ENCODE measurements at places on chromosomes 6 and 20. TPM values are rescaled to one million over a fixed set of nuclear protein-coding genes. Genes with fewer than 3 reads are reported as not detected.

DNA sequence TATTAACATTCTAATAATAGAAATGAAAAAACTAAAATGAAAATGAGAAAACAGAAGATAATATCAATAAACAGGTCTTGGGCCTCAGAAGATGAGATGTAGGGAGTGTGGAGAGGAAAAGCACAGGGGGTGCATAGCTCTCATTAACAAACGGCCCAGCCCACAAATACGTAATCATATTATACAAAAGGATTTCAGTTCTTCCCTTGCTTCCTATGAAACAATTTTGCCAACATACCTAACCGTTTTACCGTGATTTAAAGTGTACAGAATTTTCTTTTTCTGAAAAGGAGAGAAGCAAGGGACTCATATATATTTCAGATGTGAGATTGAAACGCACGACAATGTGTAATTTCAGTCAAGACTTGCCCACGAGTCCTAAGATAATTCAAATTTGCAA lies 136.0 kb downstream of the HFE start:
- no peaks in the 10 kb centered on the region for H3K36me3 ChIP-seq
- H3K27ac ChIP-seq, result peak overlapping the region; percentile 86
- no peak for DNase-seq
- peak overlapping the region; percentile 55 for H3K4me3 ChIP-seq
- peaks cover 22% of the 10 kb centered on the region for H3K27me3 ChIP-seq
- peaks cover 4% of the 10 kb centered on the region for H3K4me1 ChIP-seq

DNA sequence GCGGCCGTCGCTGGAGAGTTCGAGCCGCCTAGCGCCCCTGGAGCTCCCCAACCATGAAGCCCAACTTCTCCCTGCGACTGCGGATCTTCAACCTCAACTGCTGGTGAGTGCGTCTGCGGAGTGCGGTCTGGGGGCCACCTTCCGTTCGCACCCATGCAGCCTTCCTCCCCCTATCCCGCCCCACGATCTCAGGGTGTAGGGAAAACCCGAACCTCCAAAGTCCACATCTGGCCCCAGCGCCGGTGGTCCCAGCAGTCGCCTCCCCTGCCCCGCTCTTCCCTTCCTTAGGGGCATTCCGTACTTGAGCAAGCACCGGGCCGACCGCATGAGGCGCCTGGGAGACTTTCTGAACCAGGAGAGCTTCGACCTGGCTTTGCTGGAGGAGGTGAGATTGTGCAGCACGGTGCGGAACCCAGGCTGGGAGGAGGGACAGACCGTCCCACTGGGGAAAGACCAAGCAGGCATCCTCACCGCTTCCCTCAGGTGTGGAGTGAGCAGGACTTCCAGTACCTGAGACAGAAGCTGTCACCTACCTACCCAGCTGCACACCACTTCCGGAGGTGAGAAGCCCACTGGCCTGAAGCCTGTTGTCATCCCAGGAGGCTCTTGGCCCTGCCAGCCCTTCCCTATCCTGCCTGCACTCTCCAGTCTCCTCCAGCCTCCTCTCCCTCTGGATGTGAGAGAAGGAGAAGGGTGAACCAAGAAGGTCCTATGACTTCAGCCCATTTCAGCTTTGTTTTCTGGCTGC lies 719 bp downstream of the SMPD2 start:
- H3K27me3 ChIP-seq, result no peaks in the 10 kb centered on the region
- H3K4me1 ChIP-seq, result peaks cover 26% of the 10 kb centered on the region
- peak overlapping the region; percentile 89 for H3K27ac ChIP-seq

DNA sequence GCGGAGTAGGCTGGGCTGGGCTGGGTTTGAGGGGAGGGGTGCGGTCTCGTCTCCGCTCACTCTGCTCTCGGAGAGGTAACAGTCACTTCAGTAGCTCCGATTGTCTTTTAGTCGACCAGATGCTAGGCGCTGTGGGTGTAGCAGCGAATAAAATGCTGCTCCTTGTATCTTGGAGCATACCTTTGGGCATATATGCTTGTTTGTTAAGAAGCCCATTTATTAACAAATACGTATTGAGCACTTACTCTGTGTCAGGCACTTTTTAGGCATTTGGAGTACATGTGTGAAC lies 545 bp downstream of the ACTR5 start:
- peak overlapping the region; percentile 84 for H3K4me3 ChIP-seq

MBOAT1 gene
- 4.5 TPM for total RNA-seq

LRRN4 gene
- total RNA-seq, result not detected

SH3BGRL2 gene
- total RNA-seq, result 32.8 TPM

DNA sequence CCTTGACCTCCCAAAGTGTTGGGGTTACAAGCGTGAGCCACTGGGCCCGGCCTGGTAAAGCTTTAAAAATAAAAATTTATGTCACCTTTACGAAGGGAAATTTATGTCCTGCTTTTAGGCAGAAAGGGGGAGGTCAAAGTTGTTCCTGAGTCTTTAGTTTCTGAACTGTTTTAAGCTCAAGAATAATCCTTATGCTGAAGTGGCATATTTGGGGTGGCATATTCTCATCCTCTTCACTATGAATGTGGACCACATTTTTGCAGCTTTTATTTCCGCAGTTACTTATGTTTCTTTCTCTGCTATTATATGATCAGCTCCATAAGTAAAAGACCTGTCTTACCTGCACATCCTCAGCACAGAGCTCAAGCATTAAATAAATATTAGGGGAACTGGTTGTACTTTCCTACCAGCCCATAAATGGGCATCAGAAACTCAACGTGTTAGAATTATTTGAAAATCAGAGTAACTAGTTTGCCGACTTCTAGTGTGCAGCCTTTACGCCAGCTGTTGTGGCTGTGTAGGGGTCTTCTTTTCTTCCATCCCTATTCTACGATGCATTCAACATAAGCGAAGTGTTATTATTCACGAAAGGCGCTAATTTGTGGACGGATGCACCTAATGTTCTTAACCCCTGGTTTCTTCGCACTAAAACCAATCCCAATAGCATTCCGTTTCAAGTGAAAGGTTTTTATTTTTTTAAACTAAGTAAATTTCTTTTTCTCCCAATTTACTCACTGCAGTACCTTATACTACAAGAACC lies 867 bp upstream of the AKAP7 start:
- peaks cover 16% of the 10 kb centered on the region for H3K4me1 ChIP-seq
- peak overlapping the region; percentile 94 for H3K4me3 ChIP-seq
- H3K36me3 ChIP-seq, result no peaks in the 10 kb centered on the region
- DNase-seq, result no peak

- H3K27me3 ChIP-seq, result no peaks in the 10 kb centered on the region
- DNase-seq, result peak; percentile 66
- H3K4me1 ChIP-seq, result no peaks in the 10 kb centered on the region
- no peak overlapping the region for H3K27ac ChIP-seq
- no peaks in the 10 kb centered on the region for H3K36me3 ChIP-seq
Measured at GRCh38 chr6:2562721-2563451, 187.8 kb downstream of the MYLK4 start.

DNA sequence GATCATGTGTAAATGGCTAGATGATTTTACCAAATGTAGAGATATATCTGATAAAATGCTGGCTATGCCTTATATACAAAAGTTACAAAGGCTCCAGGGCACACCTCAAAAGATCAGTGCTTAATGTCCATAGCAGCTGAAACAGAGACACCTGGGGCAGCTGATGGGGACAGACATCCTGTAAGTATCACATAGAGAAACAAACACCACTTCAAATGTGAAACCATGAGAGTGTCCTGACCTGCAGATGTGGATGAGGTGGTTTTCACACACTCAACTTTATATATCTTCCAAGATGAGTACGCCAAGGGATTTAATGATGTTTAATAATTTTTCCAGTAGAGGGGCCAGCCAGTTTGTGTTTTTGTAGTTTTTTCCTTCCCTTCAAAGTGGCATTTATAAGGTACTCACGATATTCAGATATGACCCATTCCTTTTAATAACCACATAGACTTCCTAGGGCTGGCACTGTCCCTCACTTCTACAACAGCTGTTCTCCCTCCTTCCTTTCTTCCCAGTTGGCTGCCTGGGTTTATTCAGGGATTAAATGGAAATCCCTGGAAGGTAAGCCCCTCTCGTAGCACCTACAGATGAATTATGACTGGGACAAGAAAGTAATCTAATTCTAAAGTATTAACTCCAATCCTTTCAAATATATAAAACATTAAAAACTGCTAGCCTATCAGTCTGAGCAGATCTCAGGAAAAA lies 50.3 kb upstream of the MCM9 start:
- H3K36me3 ChIP-seq, result no peaks in the 10 kb centered on the region
- DNase-seq, result no peak
- H3K27ac ChIP-seq, result no peak overlapping the region
- H3K4me3 ChIP-seq, result no peak overlapping the region
- peaks cover 5% of the 10 kb centered on the region for H3K4me1 ChIP-seq

DNA sequence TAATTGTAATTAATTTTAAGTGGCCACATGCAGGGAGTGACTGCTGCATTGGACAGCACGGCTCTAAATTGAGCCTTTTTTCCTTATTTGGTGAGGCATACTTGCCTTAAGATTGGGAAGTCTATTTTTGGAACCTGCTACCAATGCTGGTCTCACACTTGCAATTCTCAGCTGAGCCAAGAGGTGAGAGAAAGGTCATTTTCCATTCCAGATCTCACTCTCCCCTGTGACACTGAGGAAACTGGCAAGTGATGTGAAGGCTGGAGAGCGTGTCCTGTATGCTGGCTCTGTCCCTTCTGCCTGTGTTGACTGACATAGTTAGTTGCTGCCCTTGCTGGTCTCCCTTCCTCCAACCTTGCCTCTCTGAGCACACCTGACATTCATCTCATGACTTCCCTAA lies 735 bp upstream of the MOG start:
- H3K36me3 ChIP-seq, result no peaks in the 10 kb centered on the region
- peak overlapping the region; percentile 13 for H3K27ac ChIP-seq
- no peaks in the 10 kb centered on the region for H3K27me3 ChIP-seq
- peaks cover 21% of the 10 kb centered on the region for H3K4me1 ChIP-seq
- no peak for DNase-seq

GRCh38 chr6:7073082-7073820 lies 34.5 kb upstream of the RREB1 start:
- H3K36me3 ChIP-seq, result no peaks in the 10 kb centered on the region
- DNase-seq, result no peak
- no peak overlapping the region for H3K27ac ChIP-seq
- H3K27me3 ChIP-seq, result no peaks in the 10 kb centered on the region
- no peaks in the 10 kb centered on the region for H3K4me1 ChIP-seq

MARCKS gene
- total RNA-seq, result 31.2 TPM

DNA sequence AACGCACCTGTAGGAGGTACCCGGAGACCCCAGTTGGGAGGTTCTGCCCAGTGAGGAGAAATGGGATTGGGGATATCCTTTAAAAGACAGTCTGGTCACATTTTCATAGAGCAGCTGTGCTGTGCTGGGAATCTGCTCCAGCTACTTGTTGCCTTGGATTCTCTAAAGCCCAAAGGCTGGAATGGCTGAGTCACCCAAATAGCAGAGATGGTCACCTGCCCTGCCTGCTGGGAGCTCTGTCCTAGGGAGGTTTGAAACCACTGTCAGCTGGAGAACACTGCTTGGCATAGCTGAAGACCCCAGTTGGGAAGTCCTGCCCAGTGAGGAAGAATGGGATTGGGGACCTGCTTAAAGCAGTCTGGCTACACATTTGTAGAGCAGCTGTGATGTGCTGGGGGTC lies 34.8 kb upstream of the TFB1M start:
- H3K27ac ChIP-seq, result no peak overlapping the region
- no peaks in the 10 kb centered on the region for H3K4me1 ChIP-seq
- no peak for DNase-seq
- no peaks in the 10 kb centered on the region for H3K27me3 ChIP-seq
- H3K4me3 ChIP-seq, result no peak overlapping the region
- no peaks in the 10 kb centered on the region for H3K36me3 ChIP-seq

- H3K27me3 ChIP-seq, result no peaks in the 10 kb centered on the region
- H3K4me1 ChIP-seq, result peaks cover 23% of the 10 kb centered on the region
- H3K27ac ChIP-seq, result peak overlapping the region; percentile 60
- peaks cover 32% of the 10 kb centered on the region for H3K36me3 ChIP-seq
Measured at GRCh38 chr20:4972506-4973251, 28.6 kb downstream of the SLC23A2 start.

DNA sequence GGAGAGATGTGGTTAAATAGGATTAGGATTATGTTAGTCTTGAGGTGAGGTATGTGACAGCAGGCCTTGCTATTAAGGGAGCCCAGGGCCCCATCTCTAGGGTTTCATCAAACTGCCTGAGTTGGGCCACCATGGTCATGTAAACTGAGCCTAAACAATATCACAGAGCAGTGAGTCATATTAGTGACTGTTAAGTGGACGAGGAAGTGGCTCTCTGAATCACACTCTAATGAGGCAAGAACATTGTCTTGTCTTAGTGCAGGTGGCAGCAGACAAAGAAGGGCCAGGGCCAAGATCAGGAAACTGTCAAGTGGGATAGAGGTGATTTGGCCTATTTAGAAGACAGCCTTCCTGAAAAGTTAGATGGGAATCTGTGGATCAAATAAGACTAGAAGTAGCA lies 23.1 kb downstream of the ENPP3 start:
- H3K4me3 ChIP-seq, result no peak overlapping the region
- H3K27me3 ChIP-seq, result no peaks in the 10 kb centered on the region
- DNase-seq, result no peak
- H3K27ac ChIP-seq, result no peak overlapping the region
- no peaks in the 10 kb centered on the region for H3K36me3 ChIP-seq
- H3K4me1 ChIP-seq, result no peaks in the 10 kb centered on the region

VIP gene
- 17.1 TPM for total RNA-seq

TRIM40 gene
- not detected for total RNA-seq

GRCh38 chr6:56521976-56522375 lies 120.7 kb downstream of the DST start:
- no peaks in the 10 kb centered on the region for H3K27me3 ChIP-seq
- DNase-seq, result no peak
- H3K4me3 ChIP-seq, result no peak overlapping the region
- peaks cover 6% of the 10 kb centered on the region for H3K36me3 ChIP-seq

PLTP gene
- total RNA-seq, result 342 TPM

- H3K4me3 ChIP-seq, result no peak overlapping the region
- H3K4me1 ChIP-seq, result peaks cover 4% of the 10 kb centered on the region
- no peak overlapping the region for H3K27ac ChIP-seq
- no peaks in the 10 kb centered on the region for H3K27me3 ChIP-seq
Measured at GRCh38 chr6:151199991-151200390, 39.8 kb upstream of the AKAP12 start.

- H3K4me1 ChIP-seq, result no peaks in the 10 kb centered on the region
- no peaks in the 10 kb centered on the region for H3K36me3 ChIP-seq
- no peaks in the 10 kb centered on the region for H3K27me3 ChIP-seq
- DNase-seq, result no peak
- H3K4me3 ChIP-seq, result no peak overlapping the region
Measured at GRCh38 chr20:1616858-1617434, 2.9 kb downstream of the SIRPB1 start.

GRCh38 chr20:5949943-5950270 lies 426 bp downstream of the TRMT6 start:
- H3K36me3 ChIP-seq, result peaks cover 48% of the 10 kb centered on the region

RAB23 gene
- total RNA-seq, result 57.8 TPM

- H3K27me3 ChIP-seq, result no peaks in the 10 kb centered on the region
- no peak for DNase-seq
- no peak overlapping the region for H3K4me3 ChIP-seq
- no peaks in the 10 kb centered on the region for H3K4me1 ChIP-seq
- H3K36me3 ChIP-seq, result no peaks in the 10 kb centered on the region
Measured at GRCh38 chr20:6882561-6883291, 115.2 kb downstream of the BMP2 start.

GRCh38 chr6:19835605-19836004 lies 1.6 kb upstream of the ID4 start:
- no peaks in the 10 kb centered on the region for H3K36me3 ChIP-seq
- H3K4me3 ChIP-seq, result no peak overlapping the region
- H3K27ac ChIP-seq, result no peak overlapping the region
- H3K4me1 ChIP-seq, result no peaks in the 10 kb centered on the region
- no peak for DNase-seq
- no peaks in the 10 kb centered on the region for H3K27me3 ChIP-seq
